ENCODE measurements at places on chromosomes 2 and 18.

DNA sequence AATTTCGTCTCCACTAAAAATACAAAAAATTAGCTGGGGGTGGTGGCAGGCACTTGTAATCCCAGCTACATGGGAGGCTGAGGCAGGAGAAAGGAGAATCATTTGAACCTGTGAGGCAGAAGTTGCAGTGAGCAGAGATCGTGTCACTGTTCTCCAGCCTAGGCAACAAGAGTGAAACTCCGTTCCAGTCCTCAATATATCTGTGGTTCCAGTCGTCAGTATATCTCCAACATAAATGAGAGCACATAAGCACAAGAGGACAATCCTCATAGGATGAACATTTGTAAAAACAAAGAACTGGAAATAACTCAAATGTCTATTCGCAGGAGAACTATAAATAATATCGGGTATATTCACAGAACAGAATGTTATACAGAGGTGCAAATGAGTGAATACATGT, 13.1 kb upstream of the PLEK start:
- no peak for DNase-seq

DNA sequence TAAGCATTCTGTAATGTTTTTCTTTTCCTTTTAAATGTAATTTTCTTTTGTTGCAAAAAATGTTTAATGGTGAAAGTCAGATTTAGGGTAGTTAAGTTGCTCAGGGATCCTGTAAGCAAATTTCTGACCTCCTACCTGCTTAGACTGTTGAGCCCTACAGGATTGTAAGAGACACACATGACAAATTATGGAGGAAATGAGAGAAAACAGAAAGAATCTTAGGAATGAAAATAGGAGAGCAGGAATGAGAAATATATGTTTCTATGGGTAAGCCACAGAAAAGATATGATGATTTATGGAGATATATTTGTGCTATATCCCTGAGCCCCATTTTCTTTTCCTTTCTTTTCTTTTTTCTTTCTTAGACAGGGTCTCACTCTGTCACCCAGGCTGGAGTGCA, 28.3 kb downstream of the CYBRD1 start:
- DNase-seq: no peak

- DNase-seq: no peak
These were observed 27.4 kb upstream of the SLC20A1 start for GRCh38 chr2:112618383-112618782.

DNA sequence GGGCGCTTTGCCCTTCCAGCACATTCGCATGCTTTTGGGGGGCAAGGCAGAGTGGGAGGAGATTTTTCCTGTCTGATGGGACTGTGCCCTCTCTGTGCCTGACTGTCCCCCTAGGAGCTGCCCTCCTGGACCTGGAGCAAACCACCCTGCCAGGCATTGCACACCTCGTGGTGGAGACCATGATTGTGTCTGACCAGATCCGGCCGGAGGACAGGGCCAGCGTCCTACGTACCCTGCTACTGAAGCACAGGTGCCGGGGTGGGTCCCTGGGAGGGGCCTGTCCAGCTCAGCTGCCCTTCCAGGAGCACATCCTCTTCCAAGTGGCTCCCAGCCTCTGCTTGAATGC, 5.3 kb downstream of the SLC4A3 start:
- DNase-seq: peak; percentile 7

- peak; percentile 67 for DNase-seq
These were observed 430 bp upstream of the CELF4 start for GRCh38 chr18:37565977-37566478.

DNA sequence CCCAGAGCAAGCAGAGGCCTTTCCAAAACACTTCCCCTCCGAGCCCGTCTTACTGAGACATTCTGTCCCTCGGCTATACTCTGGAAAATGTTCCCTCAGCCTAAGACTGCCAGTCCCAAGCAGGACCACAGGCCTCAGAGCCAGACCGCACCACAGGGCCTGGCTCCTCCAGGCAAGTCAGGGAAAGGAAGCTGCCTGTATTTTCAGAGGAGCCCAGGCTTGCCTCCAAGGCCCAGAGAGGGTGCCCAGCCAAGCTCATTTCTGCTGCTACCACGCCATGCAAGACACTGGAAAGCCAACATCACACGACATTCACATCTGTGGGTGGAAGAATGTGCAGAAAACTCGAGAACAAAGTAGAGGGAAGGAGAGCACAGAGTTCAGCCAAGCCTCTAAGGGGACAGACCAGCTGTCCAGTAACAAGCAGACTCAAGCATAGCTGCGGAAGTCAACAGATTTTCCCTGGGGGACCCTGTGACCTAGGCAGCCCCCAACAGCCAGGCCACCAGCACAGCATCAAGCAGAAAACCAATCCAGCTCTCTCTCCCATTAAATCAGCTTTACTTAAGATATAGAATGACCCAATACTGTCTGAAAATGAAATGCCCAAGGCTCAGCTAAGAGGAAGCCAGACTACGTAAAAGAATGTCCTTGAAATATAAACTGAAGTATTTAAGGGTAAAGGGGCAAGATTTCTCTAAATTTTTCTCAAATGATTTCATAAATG, 123.9 kb downstream of the ZFP36L2 start:
- DNase-seq: no peak

DNA sequence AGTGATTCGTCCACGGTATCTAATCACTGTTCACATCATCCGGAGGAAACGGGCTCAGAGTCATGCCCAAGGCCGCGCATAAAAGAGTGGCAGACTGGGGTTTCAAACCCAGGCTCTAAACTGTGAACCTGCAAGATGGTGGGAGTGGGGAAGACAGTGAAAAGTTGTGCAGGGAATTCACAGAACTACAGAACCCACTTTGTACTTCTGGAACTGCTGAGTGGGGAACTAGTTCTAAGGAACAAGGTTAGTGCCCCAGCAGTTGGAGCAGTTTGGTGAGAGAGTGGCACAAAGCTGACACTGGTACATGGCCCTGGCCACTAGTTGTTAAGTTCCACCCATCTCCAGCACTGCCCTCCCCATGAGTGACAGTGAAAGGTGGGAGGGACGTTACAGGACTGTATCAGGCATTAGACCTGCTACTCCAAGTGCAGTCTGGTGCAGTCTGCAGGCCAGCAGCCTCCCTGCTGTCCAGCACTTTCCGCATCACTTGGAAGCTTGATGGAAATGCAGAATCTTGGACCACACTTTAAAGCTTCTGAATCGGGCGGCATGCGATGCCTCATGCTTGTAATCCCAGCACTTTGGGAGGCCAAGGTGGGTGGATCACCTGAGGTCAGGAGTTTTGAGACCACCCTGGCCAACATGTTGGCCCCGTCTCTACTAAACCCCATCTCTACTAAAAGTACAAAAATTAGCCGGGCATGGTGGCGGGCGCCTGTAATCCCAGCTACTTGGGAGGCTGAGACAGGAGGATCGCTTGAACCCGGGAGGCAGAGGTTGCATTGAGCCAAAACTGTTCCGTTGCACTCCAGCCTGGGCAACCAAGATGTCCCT, 47.3 kb downstream of the C2orf42 start:
- DNase-seq: no peak

- DNase-seq: no peak
These were observed 8.8 kb downstream of the NMUR1 start for GRCh38 chr2:231521443-231521842.

GRCh38 chr2:8281950-8282857, 399.7 kb upstream of the ID2 start:
- no peak for DNase-seq

DNA sequence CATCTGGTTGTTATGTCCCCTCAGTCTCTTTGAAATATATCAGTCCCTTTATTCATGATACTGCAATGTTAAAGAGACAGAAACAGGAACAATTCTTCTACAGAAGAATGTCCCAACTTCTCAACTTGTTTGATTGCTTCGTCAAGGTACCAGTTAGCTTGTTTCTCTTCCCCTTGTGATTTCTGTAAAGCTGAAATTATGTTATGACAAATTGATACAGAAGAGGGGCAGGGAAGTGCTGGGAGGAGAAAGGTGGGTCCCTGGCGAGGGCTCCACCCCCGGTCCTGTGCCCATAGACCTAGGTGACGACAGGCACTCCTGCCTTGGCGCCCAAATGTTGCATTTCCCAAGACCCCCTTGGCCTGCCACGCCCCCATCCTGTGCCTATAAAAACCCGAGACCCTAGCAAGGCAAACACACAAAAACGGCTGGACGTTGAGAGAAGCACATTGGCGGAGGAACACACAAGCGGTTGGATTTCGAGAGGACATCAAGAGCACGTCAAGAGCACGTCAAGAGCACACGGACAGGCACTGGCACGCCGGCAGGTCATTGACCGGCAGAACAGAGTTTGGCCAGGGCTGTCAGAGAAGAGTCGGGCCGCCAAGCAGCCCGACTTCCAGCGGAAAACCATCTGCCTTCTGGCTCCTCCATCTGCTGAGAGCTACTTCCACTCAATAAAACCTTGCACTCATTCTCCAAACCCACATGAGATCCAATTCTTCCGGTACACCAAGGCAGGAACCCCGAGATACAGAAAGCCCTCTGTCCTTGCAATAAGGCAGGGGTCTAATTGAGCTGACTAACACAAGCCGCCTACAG, 11.5 kb upstream of the RTN4 start:
- DNase-seq: no peak
